Type B pancreatic cell (in vitro differentiated cells): ENCODE measurements at places on chromosomes 2 and 18.

- DNase-seq: peak; percentile 39
Measured at GRCh38 chr2:105797298-105797819, 52.6 kb downstream of the NCK2 start.

- DNase-seq: no peak
Measured at GRCh38 chr2:132692816-132693215, 22.8 kb upstream of the LYPD1 start.

- DNase-seq: no peak
Measured at GRCh38 chr2:10427618-10427949, 20.5 kb downstream of the ODC1 start.

DNA sequence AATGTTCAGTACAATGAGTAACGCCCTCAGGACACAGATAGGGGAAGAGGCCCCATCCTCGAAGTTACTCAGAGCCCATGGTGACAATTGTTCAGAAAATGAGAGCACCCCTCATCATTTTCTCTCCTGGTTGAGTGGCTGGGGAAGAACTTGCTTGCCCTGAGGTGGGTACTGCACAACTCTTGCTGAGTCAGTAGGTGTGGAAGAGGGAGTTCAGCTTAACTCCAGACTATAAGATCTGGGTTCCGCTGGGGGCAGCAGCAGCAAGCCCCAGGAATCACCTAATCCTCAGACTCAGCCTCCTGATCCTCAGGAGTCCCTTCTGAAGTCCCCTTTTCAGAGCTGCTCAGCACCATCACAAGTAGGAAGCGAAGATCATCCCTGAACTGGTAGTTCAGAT is 123.7 kb downstream of the PIEZO2 start:
- DNase-seq: no peak

DNA sequence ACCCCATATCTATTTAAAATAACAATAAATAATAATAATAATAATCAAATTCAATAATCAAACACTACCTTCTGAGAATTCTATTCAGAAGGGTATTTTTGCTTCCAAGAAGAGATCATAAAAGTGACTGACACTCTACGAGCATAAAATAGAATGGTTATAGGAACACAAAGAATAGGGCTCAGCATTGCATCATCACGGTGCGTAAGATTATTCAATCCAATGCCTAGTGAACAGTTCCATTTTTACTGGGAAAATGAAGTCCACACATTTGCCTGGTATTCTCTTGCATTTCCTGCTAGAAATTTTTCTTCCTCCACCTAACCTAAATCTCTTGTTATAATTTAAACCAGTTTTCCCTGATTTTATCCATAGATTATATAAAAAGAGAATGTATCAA is 55.8 kb downstream of the AP1S3 start:
- DNase-seq: no peak

DNA sequence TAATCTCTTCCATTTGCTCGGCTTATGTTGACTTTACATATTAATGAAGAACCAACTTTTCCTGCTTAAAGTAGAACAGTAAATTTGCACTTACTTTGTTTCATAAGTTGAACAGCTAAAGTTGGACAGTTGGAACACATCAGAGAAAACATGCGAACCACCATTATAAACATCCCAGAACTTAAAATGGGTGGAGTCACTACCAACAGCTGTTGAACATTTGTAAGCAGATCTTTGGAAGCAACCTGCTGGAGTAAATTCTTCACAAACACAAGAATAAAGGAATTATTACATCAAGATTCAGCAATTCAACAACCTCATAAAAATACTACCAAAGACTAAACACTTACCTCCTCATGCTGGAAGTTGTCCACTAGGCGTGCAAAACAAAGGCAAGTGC is 96.4 kb upstream of the DNER start:
- DNase-seq: no peak
